ENCODE measurements at places on chromosomes 5 and 9.

GRCh38 chr9:128078504-128079434, 10.7 kb downstream of the SLC25A25 start:
- no peak for DNase-seq

- DNase-seq, result no peak
Measured at GRCh38 chr5:102879741-102880140, 124.6 kb downstream of the PAM start.

DNA sequence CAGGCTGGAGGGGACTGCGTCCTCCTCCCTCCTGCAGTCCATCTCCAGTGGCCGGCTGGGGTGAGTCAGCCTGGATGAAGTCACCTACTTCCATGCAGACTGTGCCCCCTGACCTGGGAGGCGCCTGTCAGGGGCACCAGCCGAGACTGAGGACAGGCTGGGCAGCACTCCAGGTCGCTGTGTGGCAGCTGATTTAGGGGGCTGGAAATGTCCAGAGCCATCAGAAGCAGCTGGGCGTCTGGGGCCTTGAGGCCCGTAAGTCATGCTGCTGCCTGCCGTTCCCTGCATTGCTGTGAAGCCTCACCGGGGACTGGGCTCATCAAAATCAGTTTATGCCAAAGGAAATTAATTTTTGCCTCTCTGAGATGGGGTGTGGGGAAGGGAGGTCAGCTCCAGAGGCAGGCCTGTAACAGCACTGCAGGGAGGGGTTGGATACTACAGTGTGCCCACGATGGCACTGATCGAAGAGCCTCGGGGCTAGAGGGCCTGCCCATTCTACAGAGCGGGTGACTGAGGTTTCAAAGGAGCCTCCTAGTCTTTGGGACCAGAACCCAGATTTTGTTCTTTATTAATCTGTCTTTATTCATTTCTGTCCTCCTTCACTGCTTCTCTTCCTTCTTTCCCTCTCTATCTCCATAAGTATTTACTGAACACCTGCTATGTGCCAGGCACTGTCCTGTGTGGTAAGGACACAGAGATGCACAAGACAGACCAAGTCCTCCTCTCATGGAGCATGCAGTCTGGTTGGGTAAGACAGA, 70.4 kb upstream of the PSD2 start:
- no peak for DNase-seq

DNA sequence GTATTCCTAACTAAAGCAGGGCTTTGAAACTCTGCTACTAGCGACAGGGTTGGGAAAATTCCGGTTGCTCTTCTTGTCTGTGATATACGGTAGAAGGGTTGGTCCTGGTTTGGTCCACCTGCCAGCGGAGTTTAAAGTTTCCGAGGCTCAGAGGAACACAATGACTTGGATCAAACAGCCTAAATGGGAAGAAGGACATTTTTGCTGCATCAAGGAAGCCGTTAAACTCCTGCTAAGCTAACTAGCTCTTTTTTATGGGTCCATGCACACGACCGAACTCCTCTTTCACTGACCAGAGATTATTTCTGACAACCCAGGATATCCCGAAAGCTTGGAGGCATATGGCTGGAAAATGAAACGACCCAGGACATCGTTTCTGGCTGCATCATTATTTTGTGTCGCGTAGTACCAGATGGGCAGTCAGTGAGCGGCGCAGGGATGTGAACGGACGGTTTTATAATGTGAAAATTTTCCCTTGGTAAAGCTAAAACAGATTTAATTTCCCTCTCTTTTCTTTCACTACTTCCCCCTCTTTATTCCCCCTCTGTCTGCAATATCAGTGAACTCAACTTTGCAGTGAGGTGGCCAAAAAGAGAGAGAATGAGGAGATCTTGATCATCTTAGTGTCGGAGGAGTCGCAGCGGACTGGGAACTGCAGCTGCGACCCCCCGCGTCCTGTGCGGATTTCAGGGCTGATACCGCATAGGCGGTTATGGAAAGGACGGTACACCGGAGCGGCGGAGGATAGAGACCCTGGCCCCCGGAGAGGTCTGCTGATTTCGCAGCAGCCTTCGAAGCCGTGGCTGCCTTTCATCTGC, at the start of gene LURAP1L:
Gene LURAP1L, plus strand, starts transcription at position 160 of the 818 bp plus-strand sequence. CDS start 696 bp downstream, outside the sequence.
- DNase-seq, result no peak

DNA sequence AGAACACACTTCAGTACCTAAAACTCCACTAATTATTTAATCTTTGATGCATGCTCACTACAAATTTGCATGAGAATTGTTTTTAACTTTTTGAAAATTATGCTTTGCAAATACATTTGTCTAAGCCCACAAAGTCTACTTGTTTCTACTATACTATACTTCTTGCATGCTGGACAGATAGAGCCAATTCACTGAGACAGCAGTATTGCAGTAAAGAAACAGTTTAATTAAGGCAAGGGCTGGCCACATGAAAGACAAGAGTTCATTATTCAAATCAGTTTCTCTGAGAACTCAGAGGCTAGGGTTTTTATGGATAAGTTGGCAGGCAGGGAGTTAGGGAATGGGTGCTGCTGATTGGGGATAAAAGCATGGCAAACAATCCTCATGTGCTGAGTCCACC, 6.0 kb upstream of the FXN start:
- no peak for DNase-seq
